Left renal pelvis (tissue), 4 donors: ENCODE measurements at places on chromosomes 16 and 17. TPM values are rescaled to one million over a fixed set of nuclear protein-coding genes. Genes with fewer than 3 reads are reported as not detected.
A peak's percentile ranks its signal among the peaks of the same experiment; 100 is the strongest.

GRCh38 chr16:26195225-26195624, 503.5 kb downstream of the HS3ST4 start:
- no peak for DNase-seq

GRCh38 chr16:69157196-69157595, 24.7 kb downstream of the UTP4 start:
- no peak for DNase-seq

DNA sequence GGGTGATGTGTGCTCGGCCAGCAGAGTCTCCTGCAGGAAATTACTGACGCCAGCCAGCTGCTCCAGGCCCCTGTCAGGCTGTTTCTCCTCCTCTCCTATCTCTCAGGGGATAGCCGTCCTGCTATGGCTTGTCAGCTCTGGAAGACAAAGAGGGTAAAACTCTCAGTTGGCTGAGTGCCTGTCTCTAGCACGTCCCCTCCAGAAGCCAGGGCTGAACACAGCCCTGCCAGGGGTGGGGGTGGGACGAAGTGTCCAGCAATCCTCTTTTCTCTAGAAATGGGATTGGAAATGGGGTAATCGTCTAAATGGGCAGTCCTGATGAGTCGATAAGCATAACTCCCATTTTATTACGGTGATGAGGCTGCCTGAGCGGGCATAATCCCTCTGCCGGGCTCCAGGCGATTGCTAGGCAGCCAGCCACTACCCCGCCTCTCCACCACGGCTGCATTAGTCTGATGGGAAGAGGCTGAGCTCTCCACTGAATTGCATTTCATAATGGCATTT, 89.1 kb upstream of the GNAO1 start:
- peak; percentile 62 for DNase-seq

DNA sequence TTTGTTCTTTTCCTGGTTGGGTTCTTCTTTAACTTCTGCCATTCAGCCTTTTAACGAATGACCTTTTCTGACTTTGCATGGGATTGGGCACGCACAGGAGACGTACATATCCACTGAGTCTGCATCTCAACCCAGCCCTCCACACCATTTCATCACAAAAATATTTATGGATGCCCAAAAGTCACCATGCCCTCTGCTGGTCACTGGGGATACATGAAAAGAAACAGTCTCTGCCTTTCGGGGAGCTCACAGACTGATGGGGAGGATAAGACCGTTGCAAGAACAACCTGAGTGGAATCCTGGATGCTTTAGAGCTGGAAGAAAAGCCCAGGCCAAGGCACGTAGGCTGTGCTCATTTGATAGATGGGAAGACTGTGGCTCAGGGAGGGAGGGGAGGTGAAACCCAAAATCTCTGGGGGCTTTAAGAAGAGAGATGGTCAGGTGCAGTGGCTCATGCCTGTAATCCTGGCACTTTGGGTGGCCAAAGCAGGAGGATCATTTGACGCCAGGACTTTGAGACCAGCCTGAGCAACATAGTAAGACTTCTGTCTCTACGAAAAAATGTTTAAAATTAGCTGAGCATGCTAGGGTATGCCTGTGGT, 7.9 kb upstream of the MT2A start:
- DNase-seq = no peak

DNA sequence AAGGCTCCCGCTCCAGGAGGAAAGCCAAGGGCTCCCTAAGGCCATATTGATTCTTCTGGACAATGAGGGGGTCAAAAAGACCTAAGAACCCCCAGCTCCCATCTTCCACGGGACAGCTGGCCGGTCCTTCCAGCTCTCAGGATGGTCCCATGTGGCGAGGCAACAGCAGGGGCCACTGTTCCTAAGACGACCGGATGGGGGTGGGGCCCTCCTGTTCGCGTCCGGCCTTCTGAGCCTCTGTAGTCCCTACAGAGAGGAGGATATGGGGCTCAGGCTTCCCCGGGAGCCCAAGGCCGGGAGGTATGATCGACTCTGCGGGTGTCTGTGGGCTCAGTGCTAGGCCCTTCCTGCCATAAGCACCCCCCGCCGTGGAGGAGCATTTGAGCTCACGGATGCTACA, 6.0 kb upstream of the DCXR start:
- no peak for DNase-seq

- no peak for DNase-seq
These were observed 5.9 kb downstream of the ARSG start for GRCh38 chr17:68297195-68297594.

GRCh38 chr16:57788252-57788841, 13.9 kb downstream of the KIFC3 start:
- no peak for DNase-seq

DNA sequence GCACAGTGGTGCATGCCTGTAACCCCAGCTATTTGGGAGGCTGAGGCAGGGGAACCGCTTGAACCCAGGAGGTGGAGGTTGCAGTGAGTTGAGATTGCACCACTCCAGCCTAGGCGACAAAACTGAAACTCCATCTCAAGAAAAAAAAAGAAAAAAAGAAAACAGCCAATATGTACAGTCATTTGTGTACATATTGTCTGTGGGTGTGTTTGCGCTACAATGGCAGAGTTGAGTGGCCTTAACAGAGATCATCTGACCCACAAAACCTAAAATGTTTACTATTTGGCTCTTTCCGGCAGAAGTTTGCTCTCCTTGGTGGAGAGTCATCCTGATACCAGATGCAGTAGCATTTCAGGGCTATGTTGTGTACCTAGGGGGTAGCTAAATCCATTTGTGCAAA, 57.9 kb downstream of the ARSG start:
- DNase-seq = no peak

ABI3 gene
- 4.2 TPM for polyA plus RNA-seq

ABCC1 gene
- 19.7 TPM for polyA plus RNA-seq

NXN gene
- 32.8 TPM for polyA plus RNA-seq

HAS3 gene
- polyA plus RNA-seq = 4.7 TPM

CHST6 gene
- 1.3 TPM for polyA plus RNA-seq

KIF2B gene
- not detected for polyA plus RNA-seq

DHX58 gene
- 8.4 TPM for polyA plus RNA-seq

KRTAP4-5 gene
- not detected for polyA plus RNA-seq

DNASE1 gene
- polyA plus RNA-seq = 27.6 TPM
